ENCODE measurements at places on chromosomes 3 and 15. TPM values are rescaled to one million over a fixed set of nuclear protein-coding genes. Genes with fewer than 3 reads are reported as not detected.

- DNase-seq: no peak
These were observed 5.4 kb downstream of the MUC4 start for GRCh38 chr3:195806211-195806915.

DNA sequence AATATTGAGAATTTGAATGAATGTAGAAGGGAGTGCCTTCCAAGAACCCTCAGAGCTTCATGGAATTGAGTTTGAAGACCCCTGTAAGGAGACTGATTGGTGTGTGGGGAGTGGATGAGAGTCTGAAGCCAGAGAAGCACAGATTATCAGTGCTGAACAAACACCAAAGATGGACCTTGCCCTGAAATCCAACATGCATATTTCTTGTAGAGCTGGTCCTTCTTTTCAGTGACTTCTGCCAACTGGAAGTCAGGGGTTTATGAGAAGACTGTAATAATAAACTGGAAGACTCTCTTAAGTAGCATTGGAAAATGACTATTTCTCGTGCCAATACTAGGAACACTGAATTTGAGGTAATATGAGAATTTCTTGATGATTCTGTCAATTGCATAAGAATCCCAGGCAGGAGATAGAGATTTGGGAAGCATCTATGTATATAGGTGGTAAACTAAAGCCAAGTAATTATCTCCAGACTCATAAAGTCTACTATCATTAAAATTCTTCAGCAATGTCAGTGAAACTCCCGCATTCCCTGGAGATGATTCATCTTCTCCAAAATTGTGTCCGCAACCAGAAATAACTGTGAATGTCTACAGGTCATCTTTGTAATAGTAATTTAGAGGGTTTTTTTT lies 213.8 kb downstream of the IL5RA start:
- DNase-seq: no peak

GRCh38 chr3:197450810-197451209 lies 105.0 kb downstream of the BDH1 start:
- no peak for DNase-seq

- no peak for DNase-seq
These were observed 348.1 kb downstream of the ARPP21 start for GRCh38 chr3:35987386-35987785.

GRCh38 chr15:94253742-94254141 lies 22.4 kb downstream of the MCTP2 start:
- DNase-seq: no peak

DNA sequence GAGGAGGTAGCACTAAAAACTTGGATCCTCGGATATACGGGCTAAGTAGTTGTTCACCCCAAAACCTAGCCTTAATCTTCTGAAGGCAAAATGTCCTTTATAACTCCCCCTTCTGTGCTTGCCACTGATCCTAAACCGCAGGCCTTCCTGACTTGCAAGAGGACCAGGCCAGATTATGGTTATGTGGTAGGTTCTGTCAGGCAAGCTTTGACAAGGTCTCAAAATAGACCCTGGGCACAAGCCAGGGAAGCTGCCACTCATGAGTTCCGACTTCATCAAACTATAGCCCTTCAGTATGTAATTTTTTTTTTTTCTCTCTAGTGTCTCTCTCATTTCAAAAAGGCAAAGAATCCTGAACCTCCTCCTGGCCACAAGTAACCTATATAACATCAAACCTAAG lies 3.2 kb downstream of the LRRFIP2 start:
- no peak for DNase-seq

DNA sequence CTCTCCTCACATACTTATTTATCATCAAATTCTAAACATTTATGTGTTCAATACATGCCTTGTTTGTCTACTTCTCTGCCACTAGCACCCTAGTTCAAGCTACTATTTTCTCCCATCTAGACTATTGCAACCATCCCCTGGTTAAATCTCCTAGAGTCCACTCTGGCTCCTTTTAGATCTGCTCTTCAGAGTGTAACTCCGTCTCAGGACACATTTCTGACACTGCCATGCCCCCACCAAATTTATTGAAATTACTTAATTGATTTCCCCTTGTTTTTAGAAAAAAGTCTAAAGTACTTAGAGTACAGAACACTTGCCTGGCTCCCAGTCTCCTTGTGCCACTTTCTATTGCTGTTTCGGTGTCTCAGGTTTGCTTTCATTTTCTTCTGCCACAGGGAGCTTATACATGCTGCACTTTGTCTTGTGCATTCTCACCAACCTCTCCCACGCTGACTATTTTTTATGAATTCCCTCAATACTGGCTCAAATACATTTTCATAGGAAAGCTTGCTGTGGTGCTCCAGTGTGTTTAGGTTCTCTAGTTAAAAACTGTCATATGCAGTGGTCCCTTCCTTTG lies 792.3 kb downstream of the DIPK2A start:
- DNase-seq: no peak

DNA sequence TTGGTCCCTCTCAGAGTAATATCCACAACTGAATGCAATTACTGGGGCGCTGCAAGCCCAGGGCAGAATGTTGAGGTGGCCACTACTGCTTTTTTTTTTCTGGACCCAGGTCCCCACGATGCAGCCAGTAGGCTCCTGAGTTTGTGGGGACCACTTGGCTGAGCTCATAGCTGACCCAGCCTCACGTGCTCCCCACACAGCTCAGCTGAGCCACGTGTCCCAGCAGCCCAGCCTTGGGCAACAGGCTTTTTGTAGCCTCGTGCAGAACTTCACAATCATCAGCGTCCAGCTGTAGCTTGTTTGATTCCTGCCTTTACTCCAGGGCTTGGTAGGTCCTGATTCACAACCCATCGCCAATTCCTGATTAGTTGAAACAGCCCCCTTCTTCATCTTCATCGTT lies 117.3 kb downstream of the ETFA start:
- DNase-seq: no peak

DNA sequence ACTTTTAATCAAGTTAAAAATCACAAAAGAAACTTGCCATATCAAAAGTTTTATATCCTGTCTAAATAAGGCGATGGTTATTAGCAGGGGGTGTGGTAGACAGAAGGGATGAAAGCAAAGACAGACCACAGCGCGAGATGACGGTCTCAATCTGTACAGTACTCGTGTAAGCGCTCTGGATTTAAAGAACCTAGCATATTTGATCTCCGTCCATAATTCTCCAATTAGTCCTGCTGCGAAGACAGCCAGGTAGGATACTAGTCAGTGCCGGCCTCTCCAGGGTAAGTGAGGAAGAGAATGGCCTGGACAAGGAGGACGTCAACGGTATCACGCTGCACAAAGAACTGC lies 701 bp downstream of the SGO1 start:
- peak; percentile 7 for DNase-seq

DNA sequence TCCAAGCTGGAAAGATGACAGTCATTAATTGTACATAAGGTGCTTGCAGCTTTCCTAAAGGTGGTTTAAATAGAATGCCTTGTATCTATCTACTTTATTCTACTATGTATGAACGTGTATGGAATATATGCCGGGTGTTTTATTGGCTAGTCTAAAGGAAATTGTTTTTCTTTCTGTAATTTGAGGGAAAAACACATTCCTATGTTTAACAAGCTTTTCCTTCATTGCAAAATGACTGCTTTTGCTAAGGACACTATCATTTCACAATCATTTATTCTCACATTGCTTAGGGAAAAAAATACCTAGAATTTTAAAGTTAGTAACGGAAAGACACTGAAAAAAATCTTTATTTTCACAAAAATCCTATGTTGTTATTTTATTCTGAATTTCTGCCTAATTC lies 141.7 kb downstream of the WDR76 start:
- no peak for DNase-seq

DNA sequence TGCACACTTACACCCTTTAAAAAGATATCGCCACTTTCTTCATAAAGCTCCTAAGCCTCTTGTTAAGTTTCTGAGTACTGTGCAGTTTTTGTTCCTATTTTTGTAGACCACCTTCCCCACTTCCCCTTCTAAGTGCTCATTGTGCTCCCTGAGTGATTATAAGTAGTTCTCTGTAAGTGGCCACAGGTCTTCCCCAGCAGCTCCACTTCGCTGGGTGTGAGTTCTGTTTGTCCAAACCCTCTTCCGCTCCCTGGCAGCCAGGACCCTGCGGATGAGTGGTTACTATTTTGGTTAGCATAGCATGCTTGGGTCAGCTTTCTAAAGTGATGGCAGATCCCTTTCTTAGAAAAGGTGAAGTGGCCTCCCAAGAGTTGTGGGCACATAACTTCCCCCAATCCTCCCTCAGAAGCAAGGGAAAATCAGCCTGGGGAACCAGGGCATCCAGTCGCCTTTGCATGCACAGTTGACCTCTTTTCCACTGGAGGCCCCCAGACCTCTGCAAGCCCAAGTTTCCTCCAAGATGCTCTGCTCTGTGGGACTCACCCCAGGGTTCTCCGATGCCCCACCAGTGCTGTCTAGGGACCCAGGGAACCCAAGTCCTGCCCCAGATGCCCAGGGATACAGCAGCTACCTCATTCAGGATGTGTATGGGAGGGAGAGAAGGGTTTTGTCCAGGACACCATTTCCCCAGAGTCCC lies 69.6 kb downstream of the ATP10A start:
- no peak for DNase-seq

DNA sequence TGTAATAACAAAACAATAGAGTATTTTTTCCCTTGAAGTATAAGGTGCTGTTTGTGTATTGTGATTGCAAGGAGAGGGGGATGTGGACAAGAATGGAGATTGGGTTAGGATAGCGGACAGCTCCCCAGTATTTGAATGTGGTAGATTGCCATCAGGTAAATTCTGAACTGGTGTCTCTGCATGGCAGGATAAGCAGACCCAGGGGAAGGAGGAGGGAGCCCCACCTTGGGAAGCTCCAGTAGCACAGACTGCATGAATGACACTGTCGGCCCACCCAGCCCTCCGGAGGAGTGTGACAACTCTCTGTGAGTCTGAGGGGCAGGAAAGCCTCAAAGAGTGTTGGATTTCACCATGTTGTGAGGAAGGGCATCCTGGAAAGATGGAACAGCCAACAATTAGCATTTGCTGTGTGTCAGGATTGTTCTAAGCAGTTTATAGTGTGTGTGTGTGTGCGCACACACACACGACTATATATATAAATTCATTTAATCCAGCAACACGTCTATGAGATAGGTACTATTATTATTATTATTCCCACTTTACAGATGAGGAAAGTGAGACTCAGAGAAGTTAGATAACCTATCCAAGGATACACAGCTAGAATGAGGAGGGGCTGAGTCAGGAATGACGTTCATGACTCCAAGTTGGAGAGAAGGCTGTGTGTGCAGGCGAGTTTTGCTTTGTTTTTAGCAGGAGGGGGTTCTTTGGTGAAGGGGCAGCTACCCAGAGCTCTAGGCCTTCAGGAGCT lies 63.4 kb upstream of the LCTL start:
- no peak for DNase-seq

GRCh38 chr15:58165661-58166060 lies 27.5 kb downstream of the AQP9 start:
- peak; percentile 76 for DNase-seq

- DNase-seq: no peak
These were observed 358.6 kb upstream of the KCNH8 start for GRCh38 chr3:18789734-18790133.

DNA sequence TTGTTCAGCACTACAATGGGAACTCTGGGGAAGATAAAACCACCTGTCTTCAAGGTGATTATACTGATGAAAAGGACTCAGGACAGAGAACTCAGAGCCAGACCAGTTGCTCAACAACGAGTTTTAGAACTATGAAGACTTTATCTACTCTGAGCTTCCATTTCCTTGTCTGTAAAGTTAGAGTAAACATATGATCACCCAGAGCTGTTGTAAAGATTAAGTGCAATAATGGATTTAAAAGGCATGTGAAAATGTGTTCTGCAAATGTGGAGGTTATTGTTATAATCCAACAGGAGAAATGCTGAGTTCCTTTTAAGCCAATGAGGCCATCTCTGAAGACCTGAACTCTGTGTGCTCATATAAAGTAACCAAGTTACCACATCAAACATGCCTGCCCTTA lies 139.7 kb upstream of the CMC1 start:
- DNase-seq: no peak

DNA sequence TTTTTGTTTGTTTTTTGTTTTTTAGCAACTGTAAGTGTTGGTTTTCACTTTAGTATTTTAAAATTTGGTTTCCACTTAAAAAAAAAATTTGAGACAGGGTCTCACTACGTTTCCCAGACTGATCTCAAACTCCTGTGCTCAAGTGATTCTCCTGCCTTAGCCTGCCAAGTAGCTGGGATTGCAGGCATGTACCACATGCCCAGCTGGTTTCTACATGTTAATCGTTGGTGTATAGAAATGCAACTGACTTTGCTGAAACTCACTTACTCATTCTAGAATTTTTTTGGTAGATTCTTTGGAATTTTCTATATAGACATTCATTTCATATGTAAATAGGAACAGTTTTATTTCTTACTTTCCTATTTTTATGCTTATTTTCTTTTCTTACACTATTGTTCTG lies 244.7 kb upstream of the MRPL3 start:
- no peak for DNase-seq

DNA sequence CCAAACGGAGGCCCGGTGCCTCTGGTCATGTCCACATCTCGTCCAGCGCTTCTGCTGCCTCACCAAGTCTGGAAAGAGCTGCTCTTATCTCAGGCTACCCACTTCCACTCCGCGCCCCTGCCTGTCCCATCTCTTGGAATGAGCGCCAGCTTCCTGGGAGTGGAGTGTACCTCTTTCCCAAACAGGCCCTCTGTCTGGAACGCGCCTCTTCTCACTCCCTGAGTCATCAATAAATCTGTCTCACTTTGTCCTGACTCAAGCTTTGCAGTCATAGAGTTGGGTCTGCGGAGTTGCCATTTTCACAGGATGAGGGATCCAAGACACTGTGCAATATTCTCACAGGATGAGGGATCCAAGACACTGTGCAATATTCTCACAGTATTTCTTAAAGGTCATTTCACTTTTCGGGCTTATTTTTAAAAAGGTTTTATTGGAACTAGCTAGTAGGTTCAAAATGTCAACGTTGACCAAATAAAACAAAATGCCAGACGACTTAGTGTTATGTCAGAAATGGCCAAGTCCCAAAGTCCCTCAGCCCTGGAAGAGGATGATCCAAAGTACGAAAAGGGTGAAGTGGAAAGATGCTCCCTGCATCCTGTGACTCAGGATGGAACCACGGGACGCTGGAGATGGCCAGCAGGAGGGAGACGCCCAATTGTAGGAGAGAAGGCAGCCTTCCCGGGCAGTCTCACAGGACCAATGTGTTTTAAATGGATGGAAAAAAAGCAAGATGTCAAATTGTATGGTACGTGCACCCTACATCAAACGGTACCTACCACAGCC lies 81.1 kb downstream of the CHSY1 start:
- peak; percentile 82 for DNase-seq

Gene CLEC3B
- total RNA-seq: 10.5 TPM

Gene FRMD4B
- 0.81 TPM for total RNA-seq

Gene SYNPR
- total RNA-seq: not detected

Gene MEGF11
- total RNA-seq: not detected

Gene PLSCR2
- total RNA-seq: not detected

Gene TM4SF4
- total RNA-seq: not detected

Gene ETFA
- total RNA-seq: 56.1 TPM

Gene SCN11A
- 0.25 TPM for total RNA-seq

Gene CCR8
- not detected for total RNA-seq

Measured in fibroblast of the aortic adventitia (primary cell).